Hematopoietic multipotent progenitor cell treated with erythropoietin and hydrocortisone succinate and interleukin-3 and kit ligand, for 17 days (in vitro differentiated cells): ENCODE measurements at places on chromosomes 6 and 20.

- DNase-seq = no peak
Measured at GRCh38 chr6:144574796-144575195, 289.7 kb downstream of the UTRN start.

GRCh38 chr20:19392344-19393130 is 180.1 kb downstream of the SLC24A3 start:
- DNase-seq = no peak

DNA sequence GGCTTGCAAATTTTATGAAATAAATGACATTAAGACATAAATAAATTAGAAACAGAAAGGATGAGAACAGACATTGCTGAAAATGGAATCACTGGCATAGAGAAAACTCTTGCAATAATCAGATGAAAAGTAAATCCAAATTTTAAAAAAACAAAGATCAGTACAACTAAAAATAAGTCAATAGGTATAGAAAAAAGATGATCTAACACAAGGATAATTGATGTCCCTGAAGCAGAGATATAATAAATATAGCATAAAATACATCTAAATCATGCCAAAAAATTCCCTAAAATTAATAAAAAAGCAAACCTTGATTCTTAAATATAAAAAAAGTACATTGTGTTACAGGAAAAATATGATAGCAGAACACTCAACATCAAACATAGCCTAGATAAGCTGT is 379.6 kb downstream of the SYNE1 start:
- DNase-seq = no peak

GRCh38 chr20:25252230-25252651 is 4.4 kb downstream of the PYGB start:
- DNase-seq = no peak
